ENCODE measurements at places on chromosomes 3 and 15.

- DNase-seq = no peak
These were observed 32.8 kb downstream of the FRMD4B start for GRCh38 chr3:69353088-69353478.

- DNase-seq = no peak
These were observed 1024.3 kb downstream of the FHIT start for GRCh38 chr3:60226912-60227311.

DNA sequence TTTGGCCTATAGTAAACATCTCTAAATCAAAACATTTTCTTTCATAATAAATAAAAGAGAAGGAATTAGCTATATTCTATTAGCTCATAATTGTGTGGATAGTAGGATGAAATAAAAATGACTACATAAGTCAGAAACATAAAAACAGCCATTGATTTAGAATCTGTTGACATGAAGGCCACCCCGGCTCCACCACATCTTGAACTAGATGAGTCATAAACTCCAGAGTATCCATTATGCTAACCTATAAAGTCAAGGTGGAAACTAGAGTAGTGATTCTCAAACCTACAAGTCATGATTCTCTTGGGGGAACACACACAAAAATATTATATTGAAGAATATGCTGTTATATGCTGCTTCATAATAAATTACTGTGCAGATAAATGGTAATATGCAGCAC lies 831.0 kb downstream of the TUSC7 start:
- no peak for DNase-seq

DNA sequence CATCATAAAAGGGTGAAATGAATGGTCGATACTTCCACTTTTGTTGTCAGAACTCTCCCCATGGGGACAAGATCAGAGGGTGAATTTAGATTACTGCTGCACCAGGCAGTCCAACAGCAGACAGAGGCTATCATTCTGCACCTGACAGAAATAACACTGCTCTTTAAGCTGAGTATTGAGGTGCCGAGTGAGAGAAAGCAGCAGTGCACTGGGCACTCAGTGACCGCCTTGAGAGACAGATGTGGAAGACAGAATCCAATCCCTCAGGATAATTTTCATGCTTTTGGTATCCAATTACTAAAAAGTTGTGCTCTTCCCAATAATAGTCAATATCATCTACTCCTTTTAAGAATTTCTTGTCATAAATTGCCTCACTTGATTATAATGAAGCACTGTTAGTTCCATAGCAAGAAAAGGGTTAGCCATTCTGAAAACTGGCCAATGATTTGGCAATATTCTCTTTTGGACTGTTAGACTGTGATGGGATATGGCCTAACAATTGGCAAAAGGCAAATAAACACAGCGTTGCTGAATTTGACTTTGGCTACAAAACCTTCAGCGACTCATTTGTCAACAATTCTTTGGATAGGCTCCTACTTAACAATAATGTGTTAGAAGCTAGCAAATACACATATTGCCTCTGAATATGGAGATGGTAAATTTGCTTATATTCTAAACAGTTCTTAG lies 5.5 kb downstream of the FGF7 start:
- DNase-seq = no peak

DNA sequence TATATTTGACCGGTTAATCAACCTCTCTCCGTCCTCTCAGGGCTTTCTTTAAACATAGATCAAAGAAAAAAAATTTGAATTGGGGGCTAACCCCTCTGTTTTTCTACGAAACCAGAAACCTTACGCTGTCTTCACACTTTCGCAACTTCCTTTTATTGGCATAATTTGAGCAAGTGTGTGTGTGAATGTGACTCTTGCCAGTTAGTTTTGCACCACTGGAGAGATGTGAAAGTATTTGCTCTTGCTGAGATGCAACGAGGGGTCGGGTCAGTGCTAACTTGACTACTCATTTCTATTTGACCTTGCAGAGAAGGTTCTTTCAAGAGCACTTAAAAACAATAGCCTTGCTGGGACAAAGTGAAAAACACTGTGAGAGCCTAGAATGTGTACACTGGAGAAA lies 81.2 kb downstream of the FAM43A start:
- DNase-seq = no peak

- no peak for DNase-seq
These were observed 48.7 kb downstream of the CNOT10 start for GRCh38 chr3:32733631-32734229.

GRCh38 chr15:81030301-81030750 lies 29.6 kb downstream of the TLNRD1 start:
- no peak for DNase-seq

Data from coronary artery (tissue), 2 donors.